Astrocyte (in vitro differentiated cells and primary cell): ENCODE measurements at places on chromosomes 7 and 10. TPM values are rescaled to one million over a fixed set of nuclear protein-coding genes. Genes with fewer than 3 reads are reported as not detected.

Gene MMD2
- not detected in 2 replicates for total RNA-seq

Gene PKD1L1
- total RNA-seq: 0.31 and 0.39 TPM in 2 replicates

Gene DPP6
- total RNA-seq: 0.48 and 0.91 TPM in 2 replicates

Gene SGCE
- total RNA-seq: 33.4 and 38.3 TPM in 2 replicates

Gene ODAD2
- total RNA-seq: 0.48 and 0.96 TPM in 2 replicates

Gene CCL24
- total RNA-seq: not detected in 2 replicates

Gene EPDR1
- 20.6 and 23.6 TPM in 2 replicates for total RNA-seq

Gene FOXP2
- total RNA-seq: 3.3 and 3.4 TPM in 2 replicates

Gene GATAD1
- 22.5 and 23.1 TPM in 2 replicates for total RNA-seq

Gene PTPN12
- total RNA-seq: 95.2 and 111 TPM in 2 replicates

DNA sequence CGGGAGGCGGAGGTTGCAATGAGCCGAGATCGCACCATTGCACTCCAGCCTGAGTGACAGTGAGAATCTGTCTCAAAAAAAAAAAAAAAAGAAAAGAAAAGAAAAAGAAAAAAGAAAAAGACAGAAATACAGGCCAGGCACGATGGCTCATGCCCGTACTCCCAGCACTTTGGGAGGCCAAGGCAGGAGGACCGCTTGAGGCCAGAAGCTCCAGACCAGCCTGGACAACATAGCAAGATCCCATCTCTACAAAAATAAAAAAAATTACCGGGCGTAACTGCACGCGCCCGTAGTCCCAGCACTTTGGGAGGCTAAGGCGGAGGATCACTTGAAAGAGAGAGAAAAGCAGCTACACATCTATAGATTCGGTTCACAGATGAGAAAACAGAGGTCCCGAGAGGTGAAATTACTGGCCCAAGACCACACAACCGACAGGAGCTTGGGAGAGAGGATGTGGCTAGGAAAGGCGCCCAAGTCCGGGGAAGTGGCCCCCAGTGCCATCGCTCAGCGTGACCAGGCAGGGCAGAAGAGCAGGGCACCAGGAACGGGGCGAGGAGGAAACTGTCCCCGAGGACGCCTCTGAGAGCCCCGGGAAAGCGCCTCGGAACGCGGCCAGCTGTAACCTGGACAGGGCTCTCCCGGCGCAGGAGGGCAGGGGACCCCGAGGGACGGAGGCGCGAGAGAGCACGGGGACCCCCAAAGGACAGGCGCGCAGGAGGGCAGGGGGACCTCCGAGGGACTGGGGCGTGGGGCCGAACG lies 612 bp downstream of the SNX8 start:
- H3K27ac ChIP-seq: peak overlapping the region; percentile 60
- H3K4me1 ChIP-seq: peaks cover 13% of the 10 kb centered on the region
- no peaks in the 10 kb centered on the region for H3K36me3 ChIP-seq
- H3K27me3 ChIP-seq: no peaks in the 10 kb centered on the region

GRCh38 chr7:39536951-39537350 lies 29.3 kb upstream of the YAE1 start:
- no peaks in the 10 kb centered on the region for H3K36me3 ChIP-seq
- no peak overlapping the region for H3K27ac ChIP-seq
- H3K27me3 ChIP-seq: peaks cover 2% of the 10 kb centered on the region

DNA sequence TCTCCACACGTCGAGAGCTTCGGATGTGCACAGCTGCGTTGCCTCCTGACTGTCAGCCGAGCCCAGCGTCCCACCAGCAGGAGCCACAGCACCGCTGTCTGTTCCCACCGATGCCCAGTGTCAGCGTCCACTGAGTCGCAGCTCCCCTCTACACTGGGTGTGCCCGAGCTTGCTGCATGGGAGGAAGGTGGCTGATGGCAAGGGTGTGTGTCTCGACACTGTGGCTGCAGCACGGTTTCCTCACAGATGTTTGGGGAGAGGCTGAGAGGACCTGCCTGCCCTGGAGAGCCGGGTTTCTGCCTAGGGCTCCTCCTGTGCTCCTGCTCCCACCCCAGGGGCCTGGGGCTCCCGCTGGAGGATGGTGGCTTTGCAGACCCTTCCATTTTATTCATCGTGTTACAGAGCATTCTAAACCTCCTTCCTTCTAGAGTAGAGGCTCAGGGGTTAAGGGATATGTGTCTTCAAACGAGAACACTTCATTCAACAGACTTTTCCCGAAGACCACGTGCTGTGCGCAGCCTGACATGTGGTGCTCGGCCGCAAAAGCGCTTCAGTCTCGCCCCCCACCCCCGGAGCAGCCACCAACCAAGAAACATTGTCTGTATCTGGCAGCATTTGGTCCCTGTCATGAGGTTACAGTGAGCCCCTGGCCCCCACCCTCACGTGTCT lies 384.8 kb downstream of the DNAJB6 start:
- peaks cover 9% of the 10 kb centered on the region for H3K27me3 ChIP-seq
- no peaks in the 10 kb centered on the region for H3K4me1 ChIP-seq
- DNase-seq: no peak
- H3K36me3 ChIP-seq: no peaks in the 10 kb centered on the region
- H3K27ac ChIP-seq: no peak overlapping the region

DNA sequence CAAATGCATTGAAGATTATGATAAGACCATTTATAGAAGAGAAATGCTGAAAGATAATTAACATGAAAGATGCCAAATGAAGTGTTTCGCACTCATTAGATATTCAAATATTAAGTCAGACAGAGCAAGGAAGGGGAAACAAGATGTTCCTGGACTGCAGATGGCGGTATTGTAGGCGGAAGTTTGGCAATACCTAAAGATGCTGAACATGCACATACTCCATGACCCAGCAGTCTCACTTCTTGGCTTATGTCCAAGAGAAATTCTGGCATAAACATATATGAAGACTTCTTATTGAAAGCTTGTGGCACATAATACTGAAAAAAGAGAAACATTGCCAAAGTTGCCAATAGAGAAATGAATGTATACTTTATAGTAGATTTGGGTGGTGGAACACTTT lies 325.4 kb upstream of the SEMA3C start:
- DNase-seq: no peak
- H3K4me1 ChIP-seq: no peaks in the 10 kb centered on the region
- no peak overlapping the region for H3K27ac ChIP-seq
- H3K4me3 ChIP-seq: no peak overlapping the region

DNA sequence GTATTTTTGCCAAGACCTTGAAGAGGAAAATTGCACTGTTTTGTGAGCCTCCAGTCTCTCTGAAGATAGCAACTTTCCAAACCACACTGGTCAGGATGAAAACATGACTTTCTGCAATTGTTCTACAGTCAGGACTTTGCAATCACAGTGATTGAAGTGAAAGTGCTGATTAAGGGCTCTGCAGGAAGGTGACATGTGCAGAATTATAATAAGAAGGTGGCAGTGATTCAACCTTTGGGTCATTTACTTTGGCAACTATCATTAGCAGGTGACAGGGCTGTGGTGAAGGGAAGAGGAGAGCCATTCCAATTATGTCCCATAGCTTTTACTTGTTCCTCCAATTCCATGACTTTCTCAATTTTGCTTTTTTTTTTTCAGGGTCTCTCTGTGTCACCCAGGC lies 350.0 kb upstream of the FZD8 start:
- no peak overlapping the region for H3K27ac ChIP-seq
- no peak for DNase-seq
- no peaks in the 10 kb centered on the region for H3K36me3 ChIP-seq
- no peaks in the 10 kb centered on the region for H3K27me3 ChIP-seq

DNA sequence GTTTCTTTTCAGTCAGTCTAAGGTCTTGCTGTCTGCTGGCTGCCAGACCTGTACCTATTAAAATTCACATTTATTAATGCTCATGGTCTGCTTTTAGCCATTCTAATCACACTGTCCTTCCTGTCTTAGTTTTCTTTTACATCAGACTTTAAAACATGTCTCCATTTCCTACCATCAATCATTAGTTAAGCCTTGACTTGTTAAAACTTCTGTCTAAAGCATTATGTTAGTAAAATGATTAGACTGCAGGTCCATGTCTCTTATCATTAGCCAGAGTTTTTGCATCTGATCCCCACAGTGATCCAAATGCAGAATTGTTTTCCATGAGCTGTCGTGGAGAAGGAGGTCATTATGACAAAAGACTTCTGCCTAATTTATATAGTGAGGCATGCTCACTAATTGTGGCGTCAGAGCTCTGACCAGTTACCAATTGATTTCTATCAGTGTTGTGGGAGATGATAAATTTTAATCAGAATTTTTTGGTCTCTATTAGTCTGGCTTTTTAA lies 226.5 kb downstream of the DKK1 start:
- H3K27me3 ChIP-seq: no peaks in the 10 kb centered on the region
- H3K36me3 ChIP-seq: no peaks in the 10 kb centered on the region
- H3K4me3 ChIP-seq: no peak overlapping the region
